ENCODE measurements at places on chromosomes 2 and 18.

- DNase-seq, result no peak
Measured at GRCh38 chr2:76579911-76580310, 869.2 kb upstream of the GCFC2 start.

- DNase-seq, result no peak
Measured at GRCh38 chr2:50770299-50770698, 261.6 kb downstream of the NRXN1 start.

DNA sequence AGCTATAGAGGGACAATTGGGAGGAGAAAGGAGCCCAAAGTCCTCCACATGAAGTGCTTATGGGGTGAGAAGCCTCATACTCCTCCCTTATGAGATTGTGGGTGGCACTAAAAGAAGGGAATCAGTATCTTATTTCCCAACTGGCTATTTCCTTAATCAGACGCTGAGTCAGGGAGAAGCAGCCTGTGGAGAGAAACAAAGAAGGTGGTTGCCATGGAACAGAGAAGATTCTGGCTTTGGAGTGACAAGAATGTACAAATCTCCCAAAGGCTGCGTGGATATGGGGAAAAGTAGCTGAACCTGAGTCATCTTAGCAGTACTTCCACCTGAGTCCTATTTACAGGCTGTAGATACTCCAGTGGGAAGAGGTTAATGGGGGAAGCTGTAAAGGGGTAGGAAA, 115.8 kb upstream of the CWC22 start:
- DNase-seq, result no peak

DNA sequence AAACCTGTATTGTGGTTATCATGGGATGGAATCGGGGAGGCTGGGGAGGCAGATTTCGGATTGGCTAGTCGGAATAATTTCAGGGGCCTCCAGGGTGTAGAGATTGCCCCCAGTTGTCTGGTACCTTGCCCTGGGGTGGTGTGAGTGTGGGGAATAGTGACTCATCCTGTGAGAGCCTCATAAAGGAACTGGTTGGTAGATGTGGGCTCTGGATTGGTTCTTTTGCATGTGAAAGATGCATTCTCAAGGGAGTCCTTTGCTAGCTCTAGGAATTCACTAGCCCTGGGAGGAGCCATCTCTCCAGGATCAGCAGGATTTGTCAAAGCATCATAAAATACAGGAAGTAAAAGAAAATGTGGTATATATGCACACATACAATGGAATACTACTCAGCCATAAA, 331.6 kb downstream of the SETBP1 start:
- DNase-seq, result no peak

DNA sequence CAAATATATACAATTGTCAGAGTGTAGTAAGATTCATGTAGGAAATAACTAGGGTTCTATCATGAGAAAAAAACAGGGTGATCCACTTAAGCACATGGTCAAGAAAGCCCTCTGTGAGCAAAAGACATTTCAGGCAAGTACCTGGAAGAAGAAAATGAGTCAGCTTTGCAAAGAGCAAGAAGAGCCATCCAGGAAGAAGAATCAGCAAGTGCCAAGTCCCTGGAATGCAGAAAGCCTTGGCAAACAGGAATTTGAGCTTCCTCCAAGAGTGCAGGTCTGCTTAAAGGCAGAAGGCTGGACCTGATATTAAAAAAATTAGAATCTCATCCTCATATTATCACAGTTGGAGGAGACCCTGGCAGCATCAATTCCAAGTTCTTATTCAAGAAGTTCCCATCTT, 188.5 kb upstream of the CELF4 start:
- no peak for DNase-seq

DNA sequence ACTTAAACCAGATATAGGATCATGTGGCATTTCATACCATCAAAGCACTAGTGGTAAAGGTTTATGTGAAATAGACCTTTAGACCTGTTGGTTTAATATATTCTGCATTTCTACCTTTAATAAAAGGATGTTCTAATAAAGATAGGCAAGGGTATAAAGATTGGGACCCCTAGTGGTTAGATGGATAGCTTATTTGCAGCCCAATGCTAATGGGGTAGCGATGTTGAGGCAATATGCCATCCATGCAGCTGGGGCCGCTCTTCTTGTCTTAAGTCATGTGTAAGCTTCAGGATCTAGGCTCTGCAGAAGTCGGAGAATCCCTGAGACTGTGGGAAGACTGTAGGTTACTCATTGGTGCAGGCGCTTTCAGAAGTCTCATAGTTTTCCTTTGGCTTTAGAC, 114.9 kb downstream of the ICOS start:
- no peak for DNase-seq

DNA sequence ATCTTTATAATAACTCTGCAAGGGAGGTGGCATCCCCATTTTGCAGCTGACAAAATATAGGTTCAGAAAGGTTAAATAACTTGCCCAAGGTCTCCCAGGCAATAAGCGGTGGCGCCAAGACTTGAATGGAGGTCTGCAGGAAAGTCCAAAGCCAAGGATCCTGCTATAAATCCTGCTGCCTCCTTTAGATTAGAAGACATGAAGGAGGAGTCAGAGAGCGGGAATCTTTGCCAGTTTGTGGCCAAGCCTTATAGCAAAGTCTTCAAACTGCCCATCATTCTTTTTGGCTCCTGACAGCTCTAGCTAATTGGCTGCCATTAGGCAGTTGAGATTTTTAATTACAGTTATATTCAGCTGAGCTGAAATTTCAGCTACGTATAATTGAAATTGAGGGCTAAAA, 114.3 kb downstream of the C1D start:
- no peak for DNase-seq

GRCh38 chr2:120612471-120612870, 123.2 kb upstream of the GLI2 start:
- no peak for DNase-seq

- no peak for DNase-seq
Measured at GRCh38 chr2:195251214-195251613, 405.8 kb upstream of the SLC39A10 start.

DNA sequence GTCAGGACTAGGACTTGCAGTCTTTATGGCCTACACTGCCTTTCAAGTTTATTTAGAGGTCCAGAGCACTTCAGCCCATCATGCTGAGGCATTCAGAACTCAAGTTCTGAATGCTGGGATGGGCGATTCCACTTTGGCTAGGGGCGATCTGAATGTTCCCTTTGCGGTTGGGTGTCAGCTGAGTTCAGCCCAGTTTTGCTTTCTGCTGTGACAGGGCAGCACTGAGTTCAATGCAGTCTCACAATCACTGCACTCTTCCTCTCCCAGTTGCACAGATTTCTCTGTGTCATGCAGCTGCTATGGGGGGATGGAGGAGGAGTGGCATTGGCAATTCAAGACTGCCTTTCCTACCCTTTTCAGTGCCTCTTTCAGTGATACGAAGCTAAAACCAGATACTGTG, 1232.0 kb upstream of the FAM98A start:
- DNase-seq, result no peak

GRCh38 chr2:40957508-40957907, 505.6 kb upstream of the SLC8A1 start:
- no peak for DNase-seq

DNA sequence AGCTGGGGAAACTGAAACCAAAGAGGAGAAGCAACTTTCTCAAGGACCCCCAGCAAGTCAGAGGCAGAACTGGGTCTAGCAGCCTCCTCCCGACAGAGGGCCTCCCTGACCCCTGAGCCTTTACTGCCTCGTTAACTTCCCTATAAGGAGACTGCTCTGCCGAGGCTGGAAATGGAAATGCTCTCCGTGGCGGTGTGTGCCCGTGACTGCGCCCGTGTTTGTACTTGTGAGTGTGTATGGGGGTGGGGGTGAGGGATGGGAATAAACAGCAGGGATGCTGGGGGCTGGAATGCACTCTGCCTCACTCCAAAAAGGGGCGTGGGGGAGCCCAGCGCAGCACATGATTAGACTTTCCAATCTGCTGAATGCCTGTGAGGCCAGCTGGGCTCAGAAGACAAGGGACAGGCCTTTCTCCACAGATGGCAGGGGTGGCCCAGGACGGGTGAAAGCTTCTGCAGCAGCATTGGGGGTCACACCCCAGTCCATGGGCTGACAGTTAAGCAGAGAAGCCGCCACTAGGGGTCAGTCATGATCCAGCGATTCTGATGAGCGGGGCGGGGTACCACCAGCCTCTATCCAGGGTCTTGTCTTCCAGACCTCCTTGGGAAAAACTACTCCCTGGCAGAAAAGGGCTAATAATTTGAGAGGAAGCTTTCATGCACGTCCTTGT, 26.8 kb downstream of the MPHOSPH10 start:
- peak; percentile 63 for DNase-seq

GRCh38 chr2:23350792-23351355, 34.1 kb upstream of the KLHL29 start:
- DNase-seq, result no peak

DNA sequence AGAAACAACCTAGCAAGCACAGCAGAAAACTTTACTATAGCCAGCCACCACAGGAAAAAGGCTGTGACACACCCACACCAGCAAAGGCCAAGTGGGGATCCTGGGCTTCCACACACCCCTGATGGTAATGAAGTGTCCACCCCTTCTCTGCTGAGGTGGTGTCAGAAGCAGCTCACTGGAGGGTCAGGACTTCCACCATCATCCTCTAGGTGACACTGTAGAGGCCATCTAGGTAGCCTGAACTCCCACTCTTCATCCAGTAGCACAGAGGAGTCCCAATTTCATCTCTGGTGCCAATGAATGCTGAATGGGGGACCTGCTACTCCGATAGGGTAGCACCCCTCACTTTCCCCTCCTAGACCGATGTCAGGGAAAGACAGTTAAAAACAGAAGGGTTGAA, 1544.4 kb downstream of the LRP1B start:
- DNase-seq, result no peak

DNA sequence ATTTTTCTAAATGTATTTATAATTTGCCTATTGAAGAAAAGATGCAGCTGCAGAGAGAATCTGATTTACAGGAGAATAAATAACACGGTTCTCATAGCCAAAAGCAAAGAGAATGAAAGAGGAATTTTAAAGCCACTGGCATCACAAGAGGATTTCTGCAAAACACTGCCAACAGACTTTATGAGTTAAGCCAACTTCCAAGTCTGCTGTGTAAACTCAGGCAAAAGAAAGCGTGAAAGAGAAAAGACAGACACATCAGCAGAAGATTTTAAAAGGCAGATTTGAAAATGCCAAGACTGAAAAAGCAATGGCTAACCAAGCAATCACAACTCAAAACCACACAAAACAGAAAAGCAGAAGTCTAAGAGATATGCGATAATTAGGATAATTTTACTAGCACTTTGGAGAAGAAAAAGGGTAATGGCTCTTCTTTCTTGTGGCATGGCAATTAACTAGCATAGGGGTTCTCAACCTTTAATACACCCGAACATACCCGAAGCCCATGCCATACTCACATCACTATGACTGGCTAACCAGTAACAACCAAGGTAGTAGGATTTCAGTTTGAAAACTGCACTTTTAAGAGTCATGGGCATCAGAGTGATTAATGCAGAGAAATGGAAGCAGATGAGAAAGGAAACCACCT, 4.9 kb downstream of the DARS1 start:
- DNase-seq, result no peak

GRCh38 chr2:120741571-120742561, 6.2 kb downstream of the GLI2 start:
- DNase-seq, result no peak

- DNase-seq, result no peak
Measured at GRCh38 chr2:164922134-164922533, 33.2 kb downstream of the SLC38A11 start.
